ENCODE measurements at places on chromosomes 3 and 15. TPM values are rescaled to one million over a fixed set of nuclear protein-coding genes. Genes with fewer than 3 reads are reported as not detected.

- DNase-seq, result peak; percentile 65
Observed at GRCh38 chr15:42735382-42736165, 1.4 kb downstream of the CDAN1 start.

GRCh38 chr15:39124553-39125171 lies 456.2 kb upstream of the THBS1 start:
- no peak for DNase-seq

DNA sequence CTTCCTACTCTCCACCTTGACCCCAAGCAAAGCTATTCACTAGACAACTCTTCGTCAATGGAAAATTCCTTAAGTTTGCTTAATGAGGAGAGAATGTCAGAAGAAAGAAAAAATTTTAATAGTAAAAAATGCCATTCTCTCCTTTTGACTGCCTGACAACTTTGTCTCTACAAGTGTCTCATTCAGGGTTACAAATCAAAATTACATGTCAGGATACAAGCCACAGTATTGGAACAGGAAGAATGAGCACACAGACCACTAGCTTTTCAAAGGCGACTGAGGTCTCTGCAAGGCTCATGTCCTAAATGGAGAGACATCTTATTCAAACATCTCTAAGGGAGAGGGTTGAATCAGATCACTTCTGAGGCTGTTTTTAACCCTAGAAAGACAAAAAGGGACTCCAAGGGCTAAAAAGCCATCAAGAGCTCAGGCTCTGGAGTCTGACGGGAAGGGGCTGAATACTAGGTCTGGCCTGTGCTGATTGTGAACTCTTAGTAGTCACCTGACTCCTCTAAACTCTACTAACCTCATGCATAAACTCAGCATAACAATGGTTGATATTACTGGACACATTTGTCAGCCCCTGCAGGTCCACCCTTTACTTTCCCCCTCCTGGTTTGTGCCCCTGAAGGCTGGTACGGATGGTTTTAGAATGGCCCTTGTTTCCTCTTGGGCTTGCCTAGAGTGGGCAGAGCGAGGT lies 12.8 kb upstream of the MEIS2 start:
- DNase-seq, result no peak

DNA sequence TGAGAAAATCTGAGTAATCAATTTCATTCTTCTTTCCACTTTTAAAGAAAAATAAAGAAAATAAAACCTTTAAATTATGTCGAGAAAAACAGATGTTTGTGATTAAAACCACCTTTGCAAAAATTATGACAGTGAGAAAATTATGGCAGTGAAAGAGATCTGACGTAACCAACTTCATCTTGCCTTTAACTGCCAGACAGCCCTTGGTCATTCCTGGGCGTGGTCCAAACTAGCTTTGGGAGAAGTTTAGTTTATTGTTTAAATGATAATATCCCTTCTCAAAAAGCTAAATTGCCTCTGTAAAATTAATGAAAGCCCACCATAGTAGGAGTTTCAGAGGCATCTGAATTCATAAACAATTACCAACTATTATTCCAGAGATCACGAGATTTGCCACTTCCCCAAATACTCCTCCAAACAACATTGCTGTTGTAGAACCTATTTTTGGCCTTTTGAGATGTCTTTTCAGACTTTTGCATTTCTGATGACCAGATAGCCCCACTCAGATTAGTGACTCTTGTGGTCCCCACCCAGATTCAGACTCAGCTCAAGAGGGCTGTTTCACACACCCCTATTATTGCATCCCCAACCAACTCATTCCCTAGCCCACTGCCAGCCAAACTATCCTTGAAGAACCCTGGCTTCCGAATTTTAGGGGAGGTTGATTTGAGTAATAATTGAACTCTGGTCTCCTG lies 664.4 kb upstream of the CBLB start:
- DNase-seq, result no peak

Gene BUB1B
- total RNA-seq, result 0.43 TPM

DNA sequence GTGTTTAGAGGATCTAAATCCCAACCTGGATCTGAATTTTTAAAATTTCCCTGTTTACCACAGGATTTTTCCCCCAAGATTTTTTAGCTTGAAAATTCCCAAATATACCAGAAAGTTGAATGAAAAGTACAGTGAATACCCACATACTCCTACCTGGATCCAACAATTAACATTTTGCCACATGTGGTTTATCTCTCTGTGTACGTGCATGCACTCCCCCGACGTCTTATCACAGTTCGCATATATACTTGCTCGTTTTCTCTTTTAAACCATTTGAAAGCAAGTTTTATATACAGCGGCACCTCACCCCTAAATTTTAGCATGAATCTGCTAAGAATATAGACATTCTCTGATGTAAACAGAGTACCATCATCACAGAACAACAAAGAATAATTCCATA lies 165.3 kb downstream of the ATG7 start:
- no peak for DNase-seq

Gene GOLGA6L7
- not detected for total RNA-seq

Gene NECTIN3
- total RNA-seq, result 8.2 TPM

- no peak for DNase-seq
Observed at GRCh38 chr15:82986442-82986780, 401 bp downstream of the RAMAC start.

- DNase-seq, result no peak
Observed at GRCh38 chr3:66186545-66186944, 34.3 kb upstream of the SLC25A26 start.

DNA sequence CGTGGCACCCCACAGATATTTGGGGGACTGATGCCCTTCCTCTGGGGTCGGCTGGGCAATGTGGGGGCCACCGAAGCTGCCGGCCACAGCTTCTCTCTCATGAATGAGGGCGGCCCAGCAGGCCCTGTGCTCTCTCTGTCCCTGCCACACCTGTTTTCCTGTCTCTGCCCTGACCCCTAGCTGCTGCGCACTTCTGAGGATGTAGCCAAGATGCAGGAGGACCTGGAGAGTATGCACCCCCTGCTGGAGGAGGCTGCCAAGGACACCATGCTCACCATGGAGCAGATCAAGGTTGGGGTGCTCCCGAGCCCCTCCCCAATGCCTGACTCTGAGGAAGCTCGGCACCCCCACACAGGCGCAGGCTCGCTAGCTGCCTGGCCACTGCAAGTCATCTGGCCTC lies 59.7 kb downstream of the SEMA3G start:
- DNase-seq, result no peak

Gene PSTPIP1
- total RNA-seq, result 2.7 TPM

DNA sequence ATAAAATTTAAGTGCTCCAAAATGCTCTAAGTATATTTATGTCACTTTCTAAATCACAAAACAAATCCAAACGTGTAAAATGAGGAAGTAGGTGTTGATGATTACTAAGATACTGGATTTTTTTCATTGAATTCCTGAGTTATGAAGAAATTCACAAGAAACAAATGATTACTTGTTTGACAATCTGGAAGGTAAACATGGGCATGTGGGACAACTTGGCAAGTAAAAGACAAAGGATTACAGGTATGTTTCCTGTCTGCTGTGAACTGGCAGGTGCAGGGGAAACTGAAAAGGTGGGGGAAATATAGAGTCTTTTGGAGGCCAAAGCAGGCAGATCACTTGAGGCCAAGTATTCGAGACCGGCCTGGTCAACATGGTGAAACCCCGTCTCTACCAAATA lies 252.7 kb upstream of the AZI2 start:
- no peak for DNase-seq

DNA sequence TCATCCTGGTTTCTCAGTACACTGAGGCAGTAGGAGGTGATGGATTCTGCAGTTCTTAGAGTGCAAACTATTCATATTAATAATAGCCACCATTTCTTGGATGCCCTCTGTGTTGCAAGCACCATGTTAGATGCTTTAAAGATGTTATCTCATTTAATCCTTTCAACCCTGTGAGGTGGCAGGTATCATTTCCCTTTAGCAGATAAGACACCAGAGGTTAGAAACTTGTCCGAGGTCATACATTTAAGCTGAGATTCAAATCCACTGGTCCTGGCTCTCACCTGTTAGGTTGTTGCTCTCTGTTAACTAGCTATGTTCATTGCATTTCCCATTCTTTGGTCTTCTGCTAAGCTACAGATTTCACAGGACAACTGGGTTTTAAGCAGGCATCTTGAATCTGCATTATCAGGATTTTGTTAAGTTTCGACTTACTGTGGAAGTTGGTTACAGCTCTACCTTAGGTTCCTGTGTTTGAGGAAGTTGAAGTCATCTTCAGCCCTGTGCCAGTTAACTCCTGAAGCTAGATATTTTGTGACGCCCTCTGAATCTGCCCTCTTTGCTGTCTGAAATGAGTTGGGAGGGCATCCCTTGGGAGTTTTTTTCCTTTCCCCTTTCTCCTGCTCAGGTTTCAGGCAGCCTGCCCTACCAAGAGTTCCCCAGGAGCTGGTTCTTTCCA lies 6.4 kb downstream of the PDE8A start:
- DNase-seq, result no peak

Gene COLQ
- 41.7 TPM for total RNA-seq

DNA sequence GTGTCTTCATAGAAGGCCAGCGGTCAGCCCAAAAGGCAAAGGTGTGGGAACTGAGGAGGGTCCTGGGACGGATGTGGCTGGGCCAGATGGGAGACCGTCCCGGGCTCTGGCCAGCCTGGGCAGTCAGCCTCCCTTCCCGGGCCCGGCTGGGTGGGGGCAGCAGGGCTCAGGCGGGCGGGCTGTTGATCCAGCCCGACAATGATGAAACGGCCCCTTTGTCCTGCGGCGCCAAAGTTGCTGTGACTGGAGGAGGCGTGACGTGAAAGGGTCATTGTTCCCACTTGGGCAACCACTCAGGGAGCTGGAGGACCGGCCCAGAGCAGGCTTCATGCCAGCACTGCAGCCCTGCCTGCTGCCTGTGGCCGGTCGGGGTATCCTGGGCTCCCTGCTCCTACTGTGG lies 16.5 kb downstream of the DUSP7 start:
- DNase-seq, result peak; percentile 91

Gene CTXN2
- total RNA-seq, result not detected

GRCh38 chr3:101950510-101950909 lies 101.2 kb downstream of the NFKBIZ start:
- no peak for DNase-seq

- DNase-seq, result no peak
Observed at GRCh38 chr3:30711867-30712266, 105.5 kb downstream of the TGFBR2 start.

GRCh38 chr3:119658994-119659393 lies 1.4 kb downstream of the POPDC2 start:
- DNase-seq, result no peak

Gene C3orf70
- 2.2 TPM for total RNA-seq

- DNase-seq, result no peak
Observed at GRCh38 chr3:44077267-44077666, 164.4 kb upstream of the TOPAZ1 start.

DNA sequence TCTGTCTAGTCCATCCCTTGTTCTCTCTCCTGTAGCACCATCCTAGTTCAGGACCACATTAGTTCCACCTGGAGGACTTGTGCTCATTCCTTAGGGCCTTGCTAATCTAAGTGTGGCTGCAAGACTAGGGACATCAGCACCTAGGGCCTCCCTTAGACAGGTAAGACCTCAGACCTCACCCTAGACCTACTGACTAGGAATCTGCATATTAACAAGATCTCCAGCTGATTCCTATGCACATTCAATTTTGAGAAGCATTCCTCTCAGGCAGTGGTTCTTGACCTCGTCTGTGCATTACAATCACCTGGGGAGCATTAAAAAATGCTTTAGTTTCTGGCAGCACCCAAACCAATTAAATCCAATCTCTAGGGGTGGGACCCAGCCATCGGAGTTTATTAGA lies 238.4 kb upstream of the RGMA start:
- no peak for DNase-seq

Gene PLA2G4D
- not detected for total RNA-seq

- no peak for DNase-seq
Observed at GRCh38 chr3:88947013-88947412, 160.4 kb upstream of the EPHA3 start.

- DNase-seq, result no peak
Observed at GRCh38 chr3:12230406-12230805, 58.5 kb upstream of the PPARG start.

Gene ADGRG7
- total RNA-seq, result 0.13 TPM

Gene NUDT16
- total RNA-seq, result 46.7 TPM

Gene TMEM39A
- 18.3 TPM for total RNA-seq

DNA sequence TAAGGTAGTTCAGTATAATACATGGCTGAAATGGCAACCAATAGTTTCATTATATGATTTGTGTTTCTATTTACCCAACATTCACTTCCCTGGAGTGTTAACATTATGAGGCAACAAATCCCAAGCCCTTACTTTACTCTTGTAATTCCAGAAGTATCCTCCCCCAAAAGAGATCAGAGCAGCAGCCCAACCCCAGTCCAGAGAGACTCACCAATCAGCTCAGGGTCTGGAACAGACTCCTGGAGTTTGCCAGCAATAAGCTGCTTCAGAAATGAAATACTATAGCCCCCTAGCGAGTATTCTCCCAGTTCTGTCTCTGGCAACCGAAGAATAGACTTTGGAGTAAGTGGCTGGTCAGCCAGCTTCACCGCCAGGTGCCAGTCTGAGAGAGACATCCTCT lies 2.5 kb downstream of the UBL7 start:
- no peak for DNase-seq

Gene CPLX3
- 0.67 TPM for total RNA-seq

DNA sequence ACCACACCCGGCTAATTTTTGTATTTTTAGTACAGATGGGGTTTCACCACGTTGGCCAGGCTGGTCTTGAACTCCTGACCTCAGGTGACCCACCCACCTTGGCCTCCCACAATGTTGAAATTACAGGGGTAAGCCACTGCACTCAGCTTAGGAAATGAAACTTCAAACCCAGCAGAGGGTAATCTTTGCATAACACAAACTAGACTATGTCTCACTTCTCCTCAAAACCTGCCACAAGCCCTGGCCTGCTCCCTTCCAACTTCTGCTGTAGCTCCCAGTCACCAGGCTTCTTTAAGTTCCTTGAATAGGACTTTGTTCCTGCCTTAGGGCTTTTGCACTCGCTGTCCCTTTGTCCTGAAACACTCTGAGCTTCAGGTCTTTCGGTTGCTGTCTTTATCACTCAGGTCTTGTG lies 39.2 kb upstream of the SEMA4B start:
- DNase-seq, result no peak

Gene CD86
- 1.9 TPM for total RNA-seq

DNA sequence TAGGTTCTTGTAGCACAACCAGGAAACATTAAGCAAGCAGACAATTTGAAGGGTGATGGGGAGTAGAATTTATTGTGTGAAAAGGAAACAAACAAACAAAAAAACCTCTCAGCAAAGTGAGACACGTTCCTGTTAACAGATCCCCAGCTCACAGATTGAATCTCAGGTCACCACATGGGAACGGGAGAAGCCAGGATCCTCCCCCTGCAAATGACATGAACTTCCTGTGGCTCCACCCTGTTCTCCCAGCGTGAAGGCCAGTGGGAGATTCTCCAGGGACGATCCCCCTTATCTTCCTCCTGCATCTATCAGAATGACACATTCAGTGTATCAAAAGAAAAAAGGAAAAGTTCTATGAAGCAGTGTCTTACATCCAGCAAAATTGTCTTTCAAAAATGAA lies 1488.1 kb downstream of the OTOL1 start:
- no peak for DNase-seq

Gene MAGEL2
- total RNA-seq, result 0.11 TPM

- DNase-seq, result no peak
Observed at GRCh38 chr3:149089395-149089794, 3.1 kb upstream of the HLTF start.

- no peak for DNase-seq
Observed at GRCh38 chr3:114899186-114899931, 247.7 kb downstream of the ZBTB20 start.

Measured in cardiac septum (tissue), 1 donor.